ENCODE measurements at places on chromosomes 2 and 18. TPM values are rescaled to one million over a fixed set of nuclear protein-coding genes. Genes with fewer than 3 reads are reported as not detected.

Gene KCNJ3
- total RNA-seq: not detected

Gene LBX2
- not detected for total RNA-seq

Gene RPRM
- not detected for total RNA-seq

Gene PLGLB1
- total RNA-seq: not detected

DNA sequence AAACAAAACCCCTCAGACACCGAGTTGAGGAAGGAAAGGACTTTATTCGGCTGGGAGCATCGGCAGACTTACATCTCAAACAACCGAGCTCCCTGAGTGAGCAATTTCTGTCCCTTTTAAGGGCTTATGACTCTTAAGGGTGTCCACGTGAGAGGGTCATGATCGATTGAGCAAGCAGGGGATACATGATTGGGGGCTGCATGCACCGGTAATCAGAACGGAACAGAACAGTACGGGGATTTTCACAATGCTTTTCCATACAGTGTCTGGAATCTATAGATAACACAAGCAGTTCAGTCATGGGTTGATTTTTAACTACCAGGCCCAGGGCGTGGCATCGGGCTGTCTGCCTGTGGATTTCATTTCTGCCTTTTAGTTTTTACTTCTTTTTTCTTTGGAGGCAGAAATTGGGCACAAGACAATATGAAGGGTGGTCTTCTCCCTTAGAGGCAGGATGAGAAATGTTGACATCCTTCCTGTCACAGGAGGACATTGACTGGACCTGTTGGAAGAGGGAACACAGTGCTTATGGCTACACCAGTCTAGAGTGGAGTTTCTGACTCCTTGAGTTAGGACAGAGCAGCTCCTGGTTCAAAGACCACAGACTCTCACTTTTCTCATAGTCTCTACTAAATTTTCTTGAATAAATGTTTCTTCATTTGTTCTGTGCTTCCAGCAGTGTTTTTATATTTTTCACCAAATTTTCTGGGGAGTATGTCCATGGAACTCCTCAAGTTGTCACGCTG, 35.8 kb downstream of the SPOPL start:
- DNase-seq: no peak
- H3K4me3 ChIP-seq: no peak overlapping the region
- no peak overlapping the region for H3K27ac ChIP-seq
- H3K4me1 ChIP-seq: no peaks in the 10 kb centered on the region
- H3K27me3 ChIP-seq: no peaks in the 10 kb centered on the region
- peaks cover 8% of the 10 kb centered on the region for H3K36me3 ChIP-seq

GRCh38 chr2:159941729-159942128, 120.7 kb downstream of the PLA2R1 start:
- H3K4me1 ChIP-seq: no peaks in the 10 kb centered on the region
- H3K27me3 ChIP-seq: no peaks in the 10 kb centered on the region
- DNase-seq: no peak

DNA sequence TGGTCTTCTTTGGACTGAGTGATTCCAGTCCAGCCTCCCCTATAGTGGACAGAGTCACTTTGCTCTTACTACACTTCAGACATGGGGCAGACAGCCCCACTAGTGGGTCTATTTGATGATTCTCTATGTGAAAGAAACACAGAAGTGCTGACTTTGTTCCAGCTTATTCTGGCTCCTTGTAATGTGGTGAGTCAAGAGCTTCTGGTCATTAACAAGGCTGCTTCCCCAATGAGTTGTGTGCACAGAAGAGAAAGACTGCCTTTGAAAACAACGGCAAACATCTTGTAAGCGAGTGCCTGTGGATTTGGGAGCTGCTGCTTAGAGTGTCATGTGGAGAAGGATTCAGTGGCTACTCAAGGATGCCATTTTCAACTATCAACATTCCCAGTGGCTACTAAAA, 39.1 kb downstream of the RMC1 start:
- H3K4me3 ChIP-seq: no peak overlapping the region
- H3K36me3 ChIP-seq: peaks cover 98% of the 10 kb centered on the region
- H3K27ac ChIP-seq: no peak overlapping the region
- H3K27me3 ChIP-seq: no peaks in the 10 kb centered on the region
- DNase-seq: no peak

GRCh38 chr2:120203251-120204021, 19.8 kb downstream of the TMEM185B start:
- H3K27me3 ChIP-seq: no peaks in the 10 kb centered on the region
- peak overlapping the region; percentile 54 for H3K27ac ChIP-seq
- H3K36me3 ChIP-seq: no peaks in the 10 kb centered on the region
- no peaks in the 10 kb centered on the region for H3K4me1 ChIP-seq

DNA sequence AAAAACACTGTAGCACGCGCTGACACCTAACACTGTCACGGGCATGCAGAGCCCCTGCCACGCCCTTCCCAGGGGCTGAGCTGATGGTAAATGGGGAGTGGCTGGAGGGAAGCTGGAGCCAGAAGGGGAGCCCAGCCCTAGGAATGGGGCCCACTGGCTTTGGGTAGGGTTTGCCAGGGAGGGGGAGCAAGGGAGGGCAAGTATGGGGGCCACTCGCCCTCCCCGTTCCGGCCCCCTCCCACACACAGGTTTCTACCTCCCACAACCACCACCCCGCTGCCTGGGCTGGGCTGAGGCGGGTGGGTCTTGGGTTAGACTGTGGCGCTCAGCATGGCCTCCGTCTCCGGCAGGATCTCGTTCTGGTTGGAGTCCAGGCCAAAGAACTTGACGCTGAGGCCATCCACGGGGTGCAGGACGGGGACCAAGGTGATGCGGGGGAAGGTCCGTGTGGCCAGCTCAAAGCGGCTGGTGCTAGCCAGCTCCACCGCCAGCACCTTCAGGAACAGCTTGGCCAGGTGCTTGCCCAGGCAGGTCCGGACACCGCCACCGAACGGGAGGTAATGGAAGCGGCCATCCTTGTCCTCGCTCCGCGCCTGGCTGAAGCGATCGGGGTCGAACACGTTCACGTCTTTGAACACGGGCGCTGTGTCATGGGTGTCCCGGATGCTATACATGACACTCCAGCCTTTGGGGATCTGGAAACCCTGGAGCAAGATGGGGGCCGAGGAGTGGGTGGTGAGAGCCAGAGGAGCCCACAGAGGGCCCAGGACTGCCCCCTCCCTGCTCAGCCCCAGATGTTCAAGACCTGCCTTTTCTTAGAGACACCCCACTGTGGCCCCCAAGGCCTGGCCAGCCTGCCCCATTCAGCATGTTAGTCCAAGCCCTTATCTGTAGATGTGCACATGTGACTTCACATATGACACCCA, 15.5 kb downstream of the CYP26B1 start:
- H3K4me1 ChIP-seq: no peaks in the 10 kb centered on the region
- H3K4me3 ChIP-seq: no peak overlapping the region
- DNase-seq: no peak

- no peaks in the 10 kb centered on the region for H3K36me3 ChIP-seq
- DNase-seq: no peak
- no peak overlapping the region for H3K27ac ChIP-seq
- no peaks in the 10 kb centered on the region for H3K4me1 ChIP-seq
These were observed 86.4 kb downstream of the AP1S3 start for GRCh38 chr2:223751012-223751411.

GRCh38 chr18:76363436-76364120, 131.5 kb downstream of the ZNF516 start:
- H3K36me3 ChIP-seq: peaks cover 57% of the 10 kb centered on the region
- peaks cover 4% of the 10 kb centered on the region for H3K4me1 ChIP-seq
- no peaks in the 10 kb centered on the region for H3K27me3 ChIP-seq
- no peak overlapping the region for H3K27ac ChIP-seq
- no peak overlapping the region for H3K4me3 ChIP-seq

- H3K4me1 ChIP-seq: no peaks in the 10 kb centered on the region
- no peak for DNase-seq
- no peak overlapping the region for H3K4me3 ChIP-seq
- H3K27ac ChIP-seq: no peak overlapping the region
- no peaks in the 10 kb centered on the region for H3K27me3 ChIP-seq
These were observed 159.4 kb downstream of the RBM43 start for GRCh38 chr2:151102226-151102625.

- peak overlapping the region; percentile 85 for H3K27ac ChIP-seq
- peaks cover 26% of the 10 kb centered on the region for H3K4me1 ChIP-seq
- peak; percentile 41 for DNase-seq
- H3K4me3 ChIP-seq: peak overlapping the region; percentile 67
These were observed 2.5 kb downstream of the CABLES1 start for GRCh38 chr18:23137788-23138216.

- peak; percentile 97 for DNase-seq
- peak overlapping the region; percentile 78 for H3K4me3 ChIP-seq
- H3K4me1 ChIP-seq: peaks cover 39% of the 10 kb centered on the region
- H3K36me3 ChIP-seq: no peaks in the 10 kb centered on the region
- H3K27ac ChIP-seq: peak overlapping the region; percentile 88
These were observed 3.1 kb downstream of the BCL11A start for GRCh38 chr2:60550178-60550983.

DNA sequence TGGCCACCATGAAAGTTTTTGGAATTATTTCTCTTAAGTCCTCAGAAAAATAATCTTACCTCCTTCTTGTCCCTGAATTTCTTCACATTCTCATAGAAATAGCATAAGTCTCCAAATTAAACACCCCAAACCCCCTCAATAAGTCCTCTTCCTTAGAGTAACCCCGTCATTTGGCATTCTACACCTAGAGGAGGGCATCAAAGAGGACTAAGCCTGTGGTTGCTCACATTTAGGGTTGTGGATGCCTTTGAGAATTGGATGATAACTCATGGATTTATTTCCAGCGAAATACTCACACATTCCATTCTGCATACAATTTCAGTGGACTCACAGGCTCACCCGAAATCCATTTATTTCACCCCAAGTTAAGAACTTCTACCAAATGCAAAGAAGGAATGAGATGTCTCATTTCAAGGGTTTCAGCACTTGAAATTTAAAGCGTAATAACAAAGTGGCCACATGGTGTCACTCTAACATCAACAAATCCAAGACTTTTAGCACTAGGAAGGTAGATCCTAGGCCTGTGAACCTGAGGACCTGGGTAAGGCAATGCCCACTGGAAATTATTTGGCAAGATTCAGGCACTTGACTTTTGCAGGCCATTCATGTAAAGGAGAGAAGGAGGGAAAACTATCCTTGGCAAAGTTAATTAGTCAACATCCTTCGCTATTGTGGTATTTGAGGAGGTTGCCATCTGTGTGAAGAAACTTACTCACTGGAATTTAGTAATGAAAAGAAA, 24.6 kb downstream of the DYTN start:
- no peaks in the 10 kb centered on the region for H3K4me1 ChIP-seq
- no peak overlapping the region for H3K4me3 ChIP-seq
- no peaks in the 10 kb centered on the region for H3K27me3 ChIP-seq
